Small intestine (tissue), 16 donors: ENCODE measurements at places on chromosomes 16 and 17. TPM values are rescaled to one million over a fixed set of nuclear protein-coding genes. Genes with fewer than 3 reads are reported as not detected.

- no peak for DNase-seq
- H3K36me3 ChIP-seq: peaks cover 60% of the 10 kb centered on the region
- H3K4me3 ChIP-seq: no peak overlapping the region
- H3K27ac ChIP-seq: no peak overlapping the region
- no peaks in the 10 kb centered on the region for H3K4me1 ChIP-seq
- H3K27me3 ChIP-seq: no peaks in the 10 kb centered on the region
These were observed 30.2 kb downstream of the PLD6 start for GRCh38 chr17:17175917-17176316.

DNA sequence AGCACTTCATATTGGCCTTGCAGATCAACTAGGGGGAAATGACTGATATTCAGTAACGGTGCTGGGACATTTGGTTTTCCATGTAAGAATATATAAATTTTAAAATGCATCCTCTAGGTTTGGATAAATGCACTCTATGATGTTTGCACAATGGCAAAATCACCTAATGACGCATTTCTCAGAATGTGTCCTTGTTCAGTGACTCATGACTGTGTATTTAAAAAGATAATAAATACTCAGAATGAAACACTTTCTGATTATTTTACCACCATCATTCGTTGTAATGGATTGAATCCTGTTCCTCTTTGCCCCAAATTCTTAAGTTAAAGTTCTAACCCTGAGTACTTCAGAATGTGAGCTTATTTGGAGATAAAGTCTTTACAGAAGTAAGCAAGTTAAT, 17.2 kb upstream of the ADGRG1 start:
- no peaks in the 10 kb centered on the region for H3K4me1 ChIP-seq
- H3K4me3 ChIP-seq: no peak overlapping the region
- peak; percentile 26 for DNase-seq
- no peak overlapping the region for H3K27ac ChIP-seq
- no peaks in the 10 kb centered on the region for H3K36me3 ChIP-seq

GRCh38 chr16:58515125-58515870, at the start of gene SETD6:
TSS of gene SETD6 (plus strand) at chr16:58515517. CDS start at chr16:58515538, 21 bp downstream.
- peaks cover 3% of the 10 kb centered on the region for H3K4me1 ChIP-seq
- DNase-seq: peak; percentile 81
- H3K36me3 ChIP-seq: peaks cover 9% of the 10 kb centered on the region
- no peaks in the 10 kb centered on the region for H3K27me3 ChIP-seq

GRCh38 chr17:41676058-41676419, 12.6 kb upstream of the EIF1 start:
- no peaks in the 10 kb centered on the region for H3K27me3 ChIP-seq
- peaks cover 5% of the 10 kb centered on the region for H3K4me1 ChIP-seq
- H3K27ac ChIP-seq: no peak overlapping the region
- H3K36me3 ChIP-seq: no peaks in the 10 kb centered on the region

GRCh38 chr17:8706431-8706830, 38.2 kb downstream of the CCDC42 start:
- no peak overlapping the region for H3K4me3 ChIP-seq
- H3K36me3 ChIP-seq: no peaks in the 10 kb centered on the region
- H3K4me1 ChIP-seq: no peaks in the 10 kb centered on the region
- no peak for DNase-seq
- H3K27me3 ChIP-seq: no peaks in the 10 kb centered on the region

ZNF385C gene
- 0.31 TPM for polyA plus RNA-seq

CDRT15 gene
- not detected for polyA plus RNA-seq

RASD1 gene
- polyA plus RNA-seq: 11.4 TPM

KRT12 gene
- 0.28 TPM for polyA plus RNA-seq

MYO15B gene
- polyA plus RNA-seq: 3,618 TPM

KIF2B gene
- not detected for polyA plus RNA-seq
